ENCODE measurements at places on chromosomes 4 and X. TPM values are rescaled to one million over a fixed set of nuclear protein-coding genes. Genes with fewer than 3 reads are reported as not detected.

- no peak for DNase-seq
Measured at GRCh38 chrX:38342853-38343778, 9.3 kb upstream of the OTC start.

GRCh38 chr4:168408620-168409019 is 71.7 kb downstream of the DDX60L start:
- DNase-seq, result peak; percentile 75

DNA sequence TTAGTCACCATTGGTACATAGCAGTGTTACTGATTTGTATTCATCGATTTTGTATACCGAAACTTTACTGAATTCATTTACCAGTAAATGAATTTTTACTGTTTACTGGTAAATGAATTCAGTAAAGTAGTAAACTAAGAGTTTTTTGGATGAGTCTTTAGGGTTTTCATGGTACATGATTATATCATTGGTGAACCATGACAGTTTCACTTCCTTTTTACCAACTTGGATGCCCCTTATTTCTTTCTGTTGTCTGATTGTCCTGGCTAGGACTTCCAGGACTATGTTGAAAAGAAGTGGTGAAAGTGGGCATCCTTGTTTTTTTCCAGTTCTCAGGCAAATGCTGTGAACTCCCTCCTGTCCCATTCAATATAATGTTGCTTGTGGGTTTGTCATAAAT is 494.9 kb downstream of the GALNTL6 start:
- no peak for DNase-seq

DNA sequence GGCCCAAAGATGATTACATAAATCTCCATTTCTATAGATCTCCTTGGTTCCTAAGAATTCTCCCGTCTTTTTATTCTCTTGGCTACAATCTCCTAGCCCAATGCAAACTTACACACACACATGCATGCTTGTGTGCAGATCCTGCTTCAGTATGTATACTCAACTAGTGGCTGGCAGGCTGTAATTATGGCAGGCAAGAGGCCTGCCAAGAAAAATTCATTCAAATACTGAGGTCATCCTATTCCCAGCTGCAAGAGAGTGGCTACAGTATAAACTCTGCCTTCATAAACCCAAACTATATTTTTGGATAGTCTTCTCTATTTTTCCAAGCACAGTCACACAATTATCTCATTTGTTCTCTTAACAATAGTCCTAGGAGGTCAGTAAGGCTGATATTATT is 95.2 kb downstream of the SHROOM4 start:
- DNase-seq, result no peak

MSANTD1 gene
- total RNA-seq, result not detected

YY2 gene
- 2.4 TPM for total RNA-seq
